Stimulated activated CD8-positive, alpha-beta memory T cell treated with anti-CD3 and anti-CD28 coated beads, Interleukin-12 subunit alpha, Interleukin-12 subunit beta, amount 100 ng/mL, for 4 hours (primary cell): ENCODE measurements at places on chromosomes 16 and 17.

GRCh38 chr17:67555855-67556254, 161.9 kb upstream of the NOL11 start:
- DNase-seq, result no peak

DNA sequence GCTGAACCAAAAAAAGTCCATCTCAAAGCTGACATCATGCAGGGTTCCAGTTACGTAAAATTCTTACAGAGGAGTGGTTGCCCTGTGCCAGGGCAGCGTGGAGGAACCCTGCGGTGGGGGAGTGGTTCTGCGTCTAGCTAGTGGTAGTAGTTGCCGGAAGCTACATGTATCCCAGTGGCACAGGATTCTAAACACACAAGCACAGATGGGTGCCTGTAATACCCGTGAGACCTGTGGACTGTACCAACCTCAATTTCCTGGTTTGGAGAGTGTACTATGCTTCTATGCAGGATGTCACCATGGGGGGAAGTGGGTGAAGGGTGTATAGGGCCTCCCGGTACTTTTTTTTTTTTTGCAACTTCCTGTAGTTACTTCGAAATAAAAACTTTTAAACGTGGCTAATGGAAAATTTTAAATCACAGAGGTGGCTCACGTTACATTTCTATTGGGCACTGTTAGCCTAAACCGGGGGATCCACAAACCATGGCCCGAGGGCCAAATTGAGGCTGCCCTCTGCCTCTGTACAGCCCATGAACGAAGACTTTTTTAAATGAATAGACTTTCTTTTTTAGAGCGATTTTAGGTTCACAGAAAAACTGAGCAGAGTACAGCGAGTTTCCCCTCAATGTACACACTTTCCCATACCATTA, 38.5 kb downstream of the TBC1D16 start:
- peak; percentile 37 for DNase-seq

- no peak for DNase-seq
Observed at GRCh38 chr16:73054498-73054812, 6.5 kb upstream of the ZFHX3 start.

DNA sequence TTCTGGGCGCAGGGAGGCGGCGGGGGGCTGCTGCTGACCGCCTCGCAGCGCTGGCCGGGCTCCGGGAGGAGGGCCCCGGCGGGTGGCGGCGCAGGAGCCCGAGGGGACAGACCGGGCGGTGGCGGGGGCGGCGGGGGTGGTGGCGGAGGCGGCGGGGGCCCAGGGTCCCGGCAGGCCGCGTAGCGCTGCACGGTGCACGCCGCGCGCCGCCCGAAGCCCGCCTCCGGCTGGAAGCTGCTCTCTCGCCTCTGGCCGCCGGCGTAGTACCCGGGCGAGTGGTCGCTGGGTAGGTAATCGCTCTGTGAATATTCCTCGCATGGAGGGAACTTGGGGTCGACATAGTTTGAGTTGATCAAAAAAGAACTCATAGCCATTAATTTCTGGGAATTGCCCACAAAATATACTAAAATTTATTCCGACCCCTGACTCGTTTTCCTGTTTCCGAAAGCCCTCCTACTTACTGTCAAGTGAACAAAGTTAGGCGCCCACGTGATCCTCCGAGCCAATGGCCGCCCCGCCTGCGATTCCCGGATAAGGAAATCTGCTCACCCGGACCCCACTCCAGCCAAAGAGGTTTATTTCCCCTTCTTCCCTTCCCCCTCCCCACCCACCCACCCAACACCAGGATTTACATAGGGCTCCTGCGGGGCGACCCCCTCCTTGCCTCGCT, at the start of gene HOXB4:
TSS of gene HOXB4 (minus strand) at position 405 of the 670 bp plus-strand sequence. CDS start at position 374, 31 bp downstream.
- DNase-seq, result no peak

- DNase-seq, result no peak
Observed at GRCh38 chr17:45307290-45308015, 9.4 kb downstream of the MAP3K14 start.

DNA sequence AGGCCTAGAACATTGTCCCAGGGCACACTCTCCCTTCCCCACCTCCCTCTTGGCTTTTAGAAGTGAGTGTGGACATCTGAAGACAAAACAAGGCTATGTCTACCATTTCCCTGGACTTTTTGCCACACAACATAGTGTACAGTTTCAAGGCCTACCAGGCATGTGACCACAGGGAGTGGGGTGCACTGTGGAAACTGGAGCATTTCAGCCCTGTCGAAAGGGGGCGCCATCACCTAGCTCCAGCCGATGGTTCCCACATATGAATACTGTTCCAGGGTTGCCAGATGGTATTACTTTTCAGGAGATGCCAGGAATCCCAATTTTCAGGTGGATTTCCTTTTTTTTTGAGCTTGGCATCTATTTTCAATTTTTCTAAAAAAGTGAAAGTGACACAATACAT, 140.7 kb downstream of the KATNIP start:
- no peak for DNase-seq

GRCh38 chr16:9212621-9213020, 121.2 kb downstream of the HAPSTR1 start:
- DNase-seq, result no peak

DNA sequence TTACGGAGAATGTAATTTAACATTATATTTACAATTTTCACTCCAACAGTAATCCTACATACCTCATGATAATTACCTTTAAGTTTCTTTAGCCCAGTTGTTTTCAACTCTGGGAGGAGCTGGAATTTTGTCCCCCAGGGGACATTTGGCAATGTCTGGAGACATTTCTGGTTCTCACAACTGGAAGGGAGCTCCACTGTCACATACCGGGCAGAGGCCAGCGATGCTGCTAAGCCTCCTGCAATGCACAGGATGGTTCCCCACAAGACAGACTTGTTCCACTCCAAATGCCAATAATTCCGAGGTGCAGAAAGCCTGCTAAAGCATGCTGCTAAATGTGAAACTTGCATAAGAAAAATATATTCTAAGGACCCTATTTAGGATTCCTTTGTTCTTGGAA, 251.1 kb upstream of the IRX5 start:
- no peak for DNase-seq

- no peak for DNase-seq
Observed at GRCh38 chr16:85495823-85496538, 117.1 kb upstream of the GSE1 start.

GRCh38 chr17:62664336-62665120, 37.1 kb downstream of the MRC2 start:
- no peak for DNase-seq

- no peak for DNase-seq
Observed at GRCh38 chr17:54623746-54624145, 276.9 kb upstream of the TOM1L1 start.

GRCh38 chr17:67573987-67574657, 143.6 kb upstream of the NOL11 start:
- DNase-seq, result no peak

DNA sequence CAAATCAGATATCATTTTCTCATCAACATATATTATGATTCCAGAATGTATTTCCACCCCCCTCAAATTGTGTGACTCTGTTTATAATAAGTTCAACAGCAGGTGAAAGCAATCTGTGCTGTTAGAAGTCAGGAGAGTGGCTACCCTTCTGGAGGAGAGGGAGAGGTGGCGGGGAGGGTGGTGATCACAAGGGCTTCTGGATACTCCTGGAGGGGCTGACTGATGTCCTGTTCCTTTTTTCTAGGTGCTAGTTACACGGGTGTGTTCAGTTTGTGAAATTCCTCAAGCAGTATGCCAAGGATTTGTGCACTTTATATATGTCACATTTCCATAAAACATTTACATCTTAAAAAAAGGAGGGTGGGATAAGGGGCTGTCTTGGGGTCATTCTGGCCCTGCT, 119.1 kb downstream of the IRF8 start:
- DNase-seq, result no peak
